ENCODE measurements at places on chromosomes 4 and X. TPM values are rescaled to one million over a fixed set of nuclear protein-coding genes. Genes with fewer than 3 reads are reported as not detected.
A peak's percentile ranks its signal among the peaks of the same experiment; 100 is the strongest.

The CT45A2 gene
- total RNA-seq = not detected

The UGT2A3 gene
- not detected for total RNA-seq

The PAGE1 gene
- not detected for total RNA-seq

The MTMR8 gene
- 2.5 TPM for total RNA-seq

The SPANXB1 gene
- total RNA-seq = not detected

The H2BW2 gene
- total RNA-seq = not detected

DNA sequence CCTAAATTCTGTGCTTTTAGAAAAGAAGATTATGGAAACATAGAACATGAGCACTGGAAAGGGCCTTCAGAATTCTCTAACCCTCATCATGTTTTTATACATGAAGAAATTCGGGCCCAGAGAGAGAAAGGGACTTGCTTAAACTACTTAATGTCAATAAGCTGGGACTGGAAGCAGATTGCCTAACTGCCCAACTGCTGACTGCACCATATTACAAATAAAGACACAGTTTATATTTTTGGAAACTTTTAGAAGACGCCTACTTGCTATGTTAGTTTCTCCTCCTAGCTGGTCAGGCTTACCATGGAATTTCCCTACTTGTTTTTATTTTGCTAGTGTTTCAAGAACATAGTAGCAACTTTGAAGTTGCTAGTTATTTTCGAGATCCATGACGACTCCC is 47.1 kb downstream of the SLC9A6 start:
- H3K27ac ChIP-seq = peak overlapping the region; percentile 35
- DNase-seq = no peak
- H3K36me3 ChIP-seq = no peaks in the 10 kb centered on the region
- H3K27me3 ChIP-seq = no peaks in the 10 kb centered on the region
- no peak overlapping the region for H3K4me3 ChIP-seq
- no peaks in the 10 kb centered on the region for H3K4me1 ChIP-seq

DNA sequence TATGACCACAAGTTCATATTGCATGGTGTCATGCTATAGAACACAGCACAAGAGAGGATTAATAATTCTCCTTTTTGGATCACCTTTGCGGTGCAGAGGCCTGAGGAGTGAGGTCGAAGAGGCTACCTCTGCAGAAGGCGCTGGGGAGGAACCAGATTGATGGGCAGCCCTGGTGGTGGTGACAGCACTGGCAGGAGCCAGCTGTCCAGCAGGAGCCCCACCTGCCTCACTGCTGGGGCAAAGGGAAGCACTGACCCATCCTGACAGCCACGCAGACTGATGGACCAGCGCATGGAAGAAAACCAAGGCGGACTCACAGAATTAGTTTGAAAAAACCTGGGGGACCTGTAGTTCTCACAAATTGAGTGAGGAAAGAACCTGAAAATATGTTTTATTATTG is 50.9 kb downstream of the COX18 start:
- H3K27me3 ChIP-seq = no peaks in the 10 kb centered on the region
- H3K4me1 ChIP-seq = no peaks in the 10 kb centered on the region
- no peak overlapping the region for H3K27ac ChIP-seq
- no peaks in the 10 kb centered on the region for H3K36me3 ChIP-seq

- no peak overlapping the region for H3K4me3 ChIP-seq
- H3K27me3 ChIP-seq = no peaks in the 10 kb centered on the region
- H3K27ac ChIP-seq = no peak overlapping the region
- no peaks in the 10 kb centered on the region for H3K4me1 ChIP-seq
These were observed 26.0 kb downstream of the NLGN3 start for GRCh38 chrX:71170660-71171059.

GRCh38 chr4:128980816-128981326 is 112.5 kb downstream of the SCLT1 start:
- no peaks in the 10 kb centered on the region for H3K4me1 ChIP-seq
- H3K27ac ChIP-seq = no peak overlapping the region
- H3K27me3 ChIP-seq = no peaks in the 10 kb centered on the region
- no peak overlapping the region for H3K4me3 ChIP-seq

GRCh38 chrX:47179221-47179927 is 14.3 kb upstream of the UBA1 start:
- H3K27ac ChIP-seq = no peak overlapping the region
- no peaks in the 10 kb centered on the region for H3K4me1 ChIP-seq
- DNase-seq = no peak
- H3K27me3 ChIP-seq = no peaks in the 10 kb centered on the region
- peaks cover 82% of the 10 kb centered on the region for H3K36me3 ChIP-seq
- H3K4me3 ChIP-seq = no peak overlapping the region

- peaks cover 4% of the 10 kb centered on the region for H3K4me1 ChIP-seq
- H3K4me3 ChIP-seq = no peak overlapping the region
- DNase-seq = no peak
- H3K27ac ChIP-seq = no peak overlapping the region
- no peaks in the 10 kb centered on the region for H3K36me3 ChIP-seq
- H3K27me3 ChIP-seq = no peaks in the 10 kb centered on the region
These were observed 5.3 kb upstream of the ADRA2C start for GRCh38 chr4:3760841-3761240.

DNA sequence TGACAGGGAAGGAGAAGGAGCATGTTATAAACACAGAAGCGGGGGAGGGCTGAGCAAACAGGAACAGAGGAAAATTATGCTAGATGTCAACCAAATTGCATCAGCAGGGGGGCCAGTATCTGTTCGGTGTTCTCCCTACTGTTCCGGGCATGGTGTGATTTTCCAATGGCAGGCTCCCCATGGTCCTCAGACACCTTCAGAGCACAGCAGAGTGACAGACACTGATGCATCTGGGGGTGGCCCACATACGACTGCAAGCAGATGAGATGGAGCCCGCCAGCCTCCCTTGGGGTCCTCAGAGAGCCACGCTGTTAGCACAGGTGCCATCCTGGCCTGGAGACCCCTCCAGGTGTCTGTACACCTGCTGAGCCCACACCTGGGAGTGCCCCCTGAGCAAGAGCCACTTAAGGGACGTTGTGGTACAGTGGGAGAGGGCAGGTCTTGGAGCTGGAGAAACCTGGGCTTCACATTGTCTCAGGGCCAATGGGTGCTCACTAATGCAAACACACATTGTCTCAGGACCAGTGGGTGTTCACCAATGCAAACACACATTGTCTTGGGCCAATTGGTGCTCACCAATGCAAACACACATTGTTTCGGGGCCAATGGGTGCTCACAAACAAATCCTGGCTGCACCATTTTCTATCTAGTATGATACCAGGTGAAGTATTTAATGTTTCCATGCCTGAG is 95.4 kb downstream of the SLC2A9 start:
- no peak overlapping the region for H3K4me3 ChIP-seq
- no peaks in the 10 kb centered on the region for H3K36me3 ChIP-seq
- DNase-seq = no peak
- no peaks in the 10 kb centered on the region for H3K4me1 ChIP-seq
- H3K27ac ChIP-seq = no peak overlapping the region

- H3K27ac ChIP-seq = no peak overlapping the region
- no peak for DNase-seq
- no peaks in the 10 kb centered on the region for H3K4me1 ChIP-seq
These were observed 11.8 kb upstream of the PGK1 start for GRCh38 chrX:78092296-78092695.

GRCh38 chr4:181166742-181167399 is 1076.3 kb upstream of the TENM3 start:
- no peak for DNase-seq
- H3K36me3 ChIP-seq = no peaks in the 10 kb centered on the region
- H3K27ac ChIP-seq = no peak overlapping the region
- no peaks in the 10 kb centered on the region for H3K27me3 ChIP-seq

DNA sequence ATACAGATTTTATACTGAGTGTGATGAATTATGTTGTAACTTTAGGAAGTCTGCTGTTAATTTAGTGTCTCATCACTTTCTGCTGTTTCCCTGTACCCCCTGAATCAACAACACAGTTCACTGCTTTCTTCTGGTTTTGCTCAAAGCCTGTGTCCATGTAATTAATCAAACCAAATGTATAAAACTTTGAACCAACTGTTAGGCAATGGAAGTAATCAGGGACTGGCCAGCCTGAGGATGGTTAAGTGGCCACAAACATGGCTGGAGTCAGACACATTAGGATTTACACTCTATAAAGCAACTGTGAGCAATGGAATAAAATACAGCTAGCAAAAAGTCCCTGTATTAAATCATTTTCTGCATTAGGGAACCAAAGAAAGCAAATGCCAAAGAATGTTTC is 42.6 kb downstream of the CXCL1 start:
- DNase-seq = no peak
- no peak overlapping the region for H3K27ac ChIP-seq
- H3K36me3 ChIP-seq = no peaks in the 10 kb centered on the region
- no peak overlapping the region for H3K4me3 ChIP-seq
- no peaks in the 10 kb centered on the region for H3K4me1 ChIP-seq

- no peaks in the 10 kb centered on the region for H3K27me3 ChIP-seq
- no peak for DNase-seq
These were observed 61.3 kb upstream of the UNC5C start for GRCh38 chr4:95610061-95610569.

GRCh38 chr4:131430302-131430701 is 1718.8 kb upstream of the PCDH10 start:
- no peak overlapping the region for H3K4me3 ChIP-seq
- H3K4me1 ChIP-seq = no peaks in the 10 kb centered on the region
- no peak for DNase-seq
- H3K36me3 ChIP-seq = no peaks in the 10 kb centered on the region
- no peaks in the 10 kb centered on the region for H3K27me3 ChIP-seq

DNA sequence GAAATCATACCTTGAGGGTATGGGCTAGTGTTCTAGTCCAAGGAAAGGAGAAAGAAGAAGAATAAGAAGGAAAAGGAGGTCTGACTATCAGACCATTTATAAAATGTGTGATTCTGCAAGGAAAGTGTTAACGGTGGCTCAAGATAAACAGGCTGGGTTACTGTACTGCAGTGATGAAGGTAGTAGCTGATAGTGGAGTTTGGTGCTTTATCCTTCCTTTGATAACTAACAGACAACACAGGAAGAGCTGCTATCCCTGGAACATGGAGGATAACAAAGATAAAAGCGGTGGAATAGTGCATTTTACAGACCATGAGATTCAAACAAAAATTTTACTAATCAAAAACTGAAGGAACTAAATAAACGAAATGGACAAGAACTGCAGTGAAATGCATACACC is 2.6 kb downstream of the UNC5C start:
- no peak overlapping the region for H3K27ac ChIP-seq
- no peak for DNase-seq
- H3K4me3 ChIP-seq = peak overlapping the region; percentile 65
- H3K27me3 ChIP-seq = no peaks in the 10 kb centered on the region

DNA sequence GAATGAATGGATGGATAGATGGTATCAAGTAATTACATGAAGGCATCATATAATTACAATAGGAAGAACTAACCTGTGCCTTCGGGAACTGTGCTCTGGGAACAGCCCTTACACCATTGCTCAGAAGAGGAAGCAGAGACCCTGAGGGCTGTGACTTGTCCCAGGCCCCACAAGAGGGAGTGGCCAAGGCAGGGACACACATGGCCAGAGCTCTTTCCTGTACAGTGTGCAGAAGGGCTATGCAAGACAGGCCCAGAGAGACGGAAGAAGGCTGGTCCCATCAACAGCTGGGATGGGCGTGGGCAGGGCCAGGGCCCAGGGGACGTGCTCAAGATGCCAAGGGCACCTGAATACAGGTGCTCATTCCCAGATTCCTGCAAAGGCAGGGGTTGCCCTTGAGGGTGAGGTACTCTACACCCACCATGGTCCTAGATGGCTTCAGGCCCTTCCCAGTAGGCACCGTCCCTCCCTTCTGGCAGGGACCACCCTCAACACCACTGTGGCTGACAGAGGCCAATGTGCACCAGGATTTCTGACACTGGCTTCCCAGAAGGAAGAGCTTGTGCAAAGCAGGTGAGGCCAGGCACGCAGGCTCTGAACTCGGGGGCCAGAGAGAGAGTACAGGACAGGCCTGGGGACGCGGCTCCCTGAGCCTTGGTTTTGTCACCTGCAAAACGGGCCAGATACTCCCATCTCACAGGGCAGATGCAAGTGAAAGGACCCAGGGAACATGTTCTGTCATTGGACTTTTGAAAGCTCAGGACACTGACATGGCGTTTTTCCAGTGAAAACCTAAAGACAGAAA is 1.7 kb downstream of the EVC2 start:
- H3K36me3 ChIP-seq = no peaks in the 10 kb centered on the region
- no peak overlapping the region for H3K4me3 ChIP-seq
- no peaks in the 10 kb centered on the region for H3K27me3 ChIP-seq
- DNase-seq = no peak

GRCh38 chrX:46072791-46073190 is 472.4 kb downstream of the ZNF674 start:
- no peak for DNase-seq
- no peak overlapping the region for H3K4me3 ChIP-seq
- no peaks in the 10 kb centered on the region for H3K4me1 ChIP-seq
- H3K27me3 ChIP-seq = no peaks in the 10 kb centered on the region
- H3K27ac ChIP-seq = no peak overlapping the region

DNA sequence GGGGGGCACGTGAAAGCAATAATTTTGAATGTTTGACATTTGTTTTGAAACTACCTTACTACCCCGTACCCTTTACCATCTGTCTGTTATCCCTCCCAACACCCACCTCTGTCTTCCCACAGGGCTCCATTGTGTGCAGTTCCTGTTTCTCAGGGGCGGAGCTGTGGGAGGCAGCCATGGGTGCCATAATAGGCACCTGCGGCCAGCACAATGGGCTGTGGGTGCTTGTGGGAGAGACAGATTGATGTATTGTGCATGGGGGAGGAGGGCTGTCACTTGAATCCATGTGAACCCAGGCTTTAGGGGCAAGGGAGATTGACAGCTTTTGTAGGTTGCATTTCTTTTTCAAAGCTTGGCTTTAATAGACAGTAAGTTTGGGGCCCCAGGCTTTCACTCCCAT is 122.6 kb upstream of the CXorf66 start:
- H3K27ac ChIP-seq = no peak overlapping the region
- H3K4me1 ChIP-seq = peaks cover 3% of the 10 kb centered on the region
- no peak for DNase-seq
- H3K27me3 ChIP-seq = no peaks in the 10 kb centered on the region
- H3K36me3 ChIP-seq = no peaks in the 10 kb centered on the region

GRCh38 chrX:53362449-53362848 is 60.0 kb downstream of the SMC1A start:
- no peaks in the 10 kb centered on the region for H3K27me3 ChIP-seq
- H3K36me3 ChIP-seq = no peaks in the 10 kb centered on the region
- H3K27ac ChIP-seq = no peak overlapping the region
- H3K4me3 ChIP-seq = no peak overlapping the region

GRCh38 chrX:45632506-45632905 is 431.8 kb upstream of the DIPK2B start:
- H3K4me3 ChIP-seq = no peak overlapping the region
- no peak overlapping the region for H3K27ac ChIP-seq
- no peaks in the 10 kb centered on the region for H3K36me3 ChIP-seq
- H3K27me3 ChIP-seq = no peaks in the 10 kb centered on the region

DNA sequence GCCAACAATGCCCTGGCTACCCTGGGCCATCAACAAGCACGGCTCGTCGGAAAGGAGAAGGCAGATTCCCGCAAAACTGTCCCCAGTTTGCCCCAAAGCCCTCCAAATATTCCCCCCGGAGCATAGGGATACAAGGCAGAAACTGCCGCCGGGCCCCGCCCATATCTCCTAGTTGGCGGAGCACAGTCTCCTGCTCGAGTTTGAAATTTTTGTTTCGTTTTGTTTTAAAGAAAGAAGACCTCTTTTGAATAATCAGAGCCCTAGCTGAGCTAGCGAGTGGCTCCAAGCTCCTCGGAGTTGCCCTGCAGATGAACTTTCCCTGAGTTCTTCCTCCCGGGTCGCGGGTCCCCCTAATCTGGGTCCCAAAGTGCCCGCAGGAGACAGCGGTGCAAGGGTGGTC is 138.1 kb upstream of the ZIC3 start:
- no peak overlapping the region for H3K27ac ChIP-seq
- H3K27me3 ChIP-seq = peaks cover 50% of the 10 kb centered on the region
- H3K4me3 ChIP-seq = peak overlapping the region; percentile 54
- peaks cover 26% of the 10 kb centered on the region for H3K4me1 ChIP-seq
- no peaks in the 10 kb centered on the region for H3K36me3 ChIP-seq

GRCh38 chrX:32825009-32825408 is 386.3 kb downstream of the DMD start:
- no peak overlapping the region for H3K4me3 ChIP-seq
- H3K27ac ChIP-seq = no peak overlapping the region
- H3K36me3 ChIP-seq = no peaks in the 10 kb centered on the region
- DNase-seq = no peak

All from upper lobe of left lung (tissue), 6 donors.